ENCODE measurements at places on chromosomes 6 and 20.

DNA sequence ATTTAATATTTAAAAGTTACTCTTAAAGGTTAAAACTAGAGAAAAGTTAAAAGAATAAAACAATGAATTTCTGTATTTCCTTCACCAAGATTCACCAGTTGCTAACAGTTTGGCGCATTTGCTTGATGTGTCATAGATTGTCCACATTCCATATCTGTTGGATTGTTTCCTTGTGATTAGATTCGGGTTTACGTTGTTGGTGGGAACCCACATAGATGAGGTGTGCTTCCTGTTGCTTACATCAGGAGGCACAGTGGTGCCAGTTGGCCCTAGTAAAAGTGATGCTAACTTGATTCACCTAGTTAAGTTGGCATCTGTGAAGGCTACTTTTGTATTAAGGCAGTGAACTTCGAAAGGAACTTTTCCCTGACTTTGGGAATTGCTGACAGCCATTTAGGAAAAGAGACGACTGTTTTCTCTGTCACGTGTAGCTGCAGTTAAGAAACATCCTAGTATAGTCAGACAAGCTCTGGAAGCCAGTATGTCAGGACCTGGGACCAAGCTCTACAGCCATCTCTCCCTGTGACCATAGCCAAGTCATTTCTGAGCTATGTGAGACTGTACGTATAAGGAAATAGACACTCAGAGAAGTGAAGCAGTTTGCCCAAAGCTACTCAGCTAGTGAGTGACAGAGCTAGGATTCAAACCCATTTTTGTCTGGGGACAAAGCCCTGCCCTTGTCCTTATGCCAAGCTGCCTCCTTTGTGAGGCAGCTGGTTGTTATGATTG is 49.0 kb downstream of the PPARD start:
- DNase-seq: no peak

- no peak for DNase-seq
Measured at GRCh38 chr6:123622780-123623179, 14.0 kb downstream of the TRDN start.

- no peak for DNase-seq
Measured at GRCh38 chr6:158391276-158391675, 79.0 kb downstream of the TULP4 start.

DNA sequence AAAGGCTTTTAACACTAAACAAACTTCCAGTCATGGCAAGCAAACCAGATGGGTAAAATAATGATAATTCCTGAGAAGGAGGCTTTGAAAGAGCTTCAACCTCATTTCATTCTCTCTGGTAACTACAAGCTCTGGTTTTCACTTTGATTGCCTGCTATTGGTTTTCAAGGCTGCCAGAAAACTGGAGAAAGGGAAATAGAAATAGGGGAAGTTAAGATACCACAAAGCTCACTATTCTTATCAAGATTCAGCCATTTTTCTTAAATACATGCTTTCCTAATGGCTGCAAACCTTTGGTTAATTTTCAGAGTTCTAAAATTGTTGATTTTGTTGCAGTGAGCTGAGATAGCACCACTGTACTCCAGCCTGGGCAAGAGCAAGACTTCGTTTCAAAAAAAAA is 42.5 kb upstream of the NELFCD start:
- no peak for DNase-seq

GRCh38 chr6:80696268-80696667 is 589.8 kb downstream of the BCKDHB start:
- DNase-seq: no peak

GRCh38 chr6:6884193-6884627 is 223.6 kb upstream of the RREB1 start:
- DNase-seq: no peak

DNA sequence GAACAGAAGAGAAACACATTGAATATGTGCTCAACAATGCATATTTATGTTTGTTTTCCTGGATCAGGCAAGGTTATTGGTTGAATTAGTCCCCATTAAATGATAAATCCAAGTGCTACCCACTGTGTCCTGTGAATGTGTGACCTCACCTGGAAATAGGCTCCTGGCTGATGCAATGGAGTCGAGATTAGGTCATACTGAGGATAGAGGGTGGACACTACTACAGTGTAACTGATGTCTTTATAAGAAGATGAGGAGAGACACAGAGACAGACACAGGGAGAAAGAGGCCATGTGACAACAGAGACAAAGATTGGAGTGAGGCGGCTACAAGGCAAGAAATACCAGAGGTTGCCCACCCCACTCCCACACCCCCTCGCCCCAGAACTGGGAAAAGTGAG is 559.3 kb downstream of the C6orf118 start:
- DNase-seq: no peak

GRCh38 chr6:44232676-44233566 is 9.5 kb downstream of the SLC29A1 start:
- no peak for DNase-seq

DNA sequence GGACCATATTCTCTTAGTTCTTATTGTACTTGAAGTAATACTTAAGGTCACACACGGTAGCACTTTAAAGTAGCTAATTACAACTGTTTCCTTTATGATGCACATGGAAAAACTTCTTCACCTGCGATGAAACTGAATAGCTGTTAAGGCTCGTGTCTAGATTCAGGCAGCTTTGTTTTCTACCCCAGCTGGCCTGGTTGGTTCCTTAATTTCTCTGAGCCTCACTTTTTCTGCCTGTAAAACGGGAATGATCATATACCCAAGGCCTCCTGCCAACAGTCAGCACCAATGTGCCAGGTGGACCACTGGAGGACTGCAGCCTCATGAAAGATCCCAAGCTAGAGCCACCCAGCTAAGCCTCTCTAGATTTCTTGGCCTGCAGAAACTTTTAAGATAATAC is 35.0 kb downstream of the EDN3 start:
- DNase-seq: no peak

GRCh38 chr6:70763754-70764510 is 96.2 kb downstream of the SMAP1 start:
- no peak for DNase-seq

Measured in NCI-H748 treated with DMSO at 0.1 percent for 48 hours (cell line).